Transverse colon (tissue), 4 donors: ENCODE measurements at places on chromosomes 7 and 10.
A peak's percentile ranks its signal among the peaks of the same experiment; 100 is the strongest.

DNA sequence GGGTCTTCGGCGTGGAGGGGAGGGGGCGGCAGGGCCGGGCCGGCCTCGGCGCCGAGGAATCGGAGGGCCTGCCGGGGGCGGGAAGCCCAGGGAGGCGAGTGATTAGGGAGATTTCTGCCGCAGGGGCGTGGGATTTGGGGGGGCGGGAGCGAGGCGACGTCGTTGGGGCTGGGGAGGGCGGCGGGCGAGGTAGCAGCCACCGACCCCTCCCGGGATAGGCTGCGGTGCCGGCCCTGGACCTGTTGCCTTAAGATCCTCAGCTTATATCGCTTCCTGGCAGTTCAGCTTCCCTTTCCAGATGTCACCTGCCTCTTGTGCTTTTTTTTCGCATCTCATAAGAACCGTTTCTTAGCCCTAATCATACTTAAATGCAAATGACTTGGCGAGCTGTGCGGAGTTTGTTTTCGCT is 655 bp downstream of the LMTK2 start:
- peak; percentile 25 for DNase-seq

DNA sequence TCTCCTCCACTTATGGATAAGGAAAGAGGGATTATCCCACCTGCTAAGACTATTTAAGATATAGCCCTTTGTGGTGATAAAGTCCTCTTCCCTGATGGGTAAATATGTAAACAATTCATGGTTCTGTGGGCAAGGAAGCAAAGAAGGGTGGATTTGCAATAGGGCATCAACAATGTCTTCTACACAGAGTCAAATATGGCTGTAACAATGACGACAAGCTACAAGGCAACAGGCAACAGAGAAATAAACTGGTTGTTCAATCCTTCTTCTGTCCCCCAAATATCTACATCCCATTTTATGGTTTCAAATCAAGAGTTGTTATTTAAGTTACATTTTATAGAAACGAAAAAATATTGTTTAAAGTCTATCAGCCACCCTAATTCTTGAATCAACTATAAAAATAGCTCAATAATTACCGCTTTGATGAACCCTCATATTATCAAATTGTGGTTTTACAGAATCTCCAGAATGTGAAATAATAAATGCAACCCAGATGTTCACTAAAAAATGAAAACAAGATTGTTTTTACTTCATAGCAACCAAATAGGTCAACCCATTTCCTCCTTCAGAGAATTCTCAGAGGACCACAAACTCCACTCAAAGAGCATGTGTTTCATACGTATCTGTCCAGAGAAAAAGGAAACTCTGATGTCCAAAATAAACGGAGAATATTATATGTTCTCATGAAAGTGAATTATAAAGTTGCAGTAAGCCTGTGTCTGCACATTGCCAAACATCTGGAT is 13.8 kb downstream of the CYTH3 start:
- no peak for DNase-seq

DNA sequence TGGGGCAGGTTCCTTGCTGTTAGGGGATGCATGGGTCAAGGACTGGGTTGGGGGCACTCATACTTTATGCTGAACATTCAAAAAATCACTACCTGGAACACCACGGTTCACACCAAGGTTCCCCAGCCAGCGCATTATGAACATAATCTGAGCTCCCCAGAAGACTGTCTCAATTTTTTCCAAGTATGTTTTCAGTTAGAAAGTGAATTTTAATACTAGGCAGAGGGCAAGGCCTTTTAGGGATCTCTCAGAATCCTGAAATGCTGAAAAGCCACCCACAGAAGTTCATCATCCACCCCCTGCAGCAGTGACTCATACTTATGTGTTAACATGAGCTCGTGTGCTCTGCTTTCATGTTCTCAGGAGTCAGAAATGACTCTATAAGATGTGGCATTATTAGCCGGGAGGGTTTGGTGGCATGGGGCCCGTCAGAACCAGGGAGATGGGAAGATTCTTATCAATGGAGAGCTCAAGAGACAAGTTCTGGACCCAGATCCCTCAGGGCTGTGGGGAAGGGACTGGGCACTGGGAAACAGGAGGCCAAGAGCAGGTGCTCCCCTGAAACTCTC is 185.2 kb upstream of the ITGB1 start:
- DNase-seq, result no peak

- DNase-seq, result no peak
Observed at GRCh38 chr10:27625452-27626211, 120.0 kb downstream of the MKX start.

GRCh38 chr10:47336387-47337134 is 11.6 kb upstream of the RBP3 start:
- no peak for DNase-seq

DNA sequence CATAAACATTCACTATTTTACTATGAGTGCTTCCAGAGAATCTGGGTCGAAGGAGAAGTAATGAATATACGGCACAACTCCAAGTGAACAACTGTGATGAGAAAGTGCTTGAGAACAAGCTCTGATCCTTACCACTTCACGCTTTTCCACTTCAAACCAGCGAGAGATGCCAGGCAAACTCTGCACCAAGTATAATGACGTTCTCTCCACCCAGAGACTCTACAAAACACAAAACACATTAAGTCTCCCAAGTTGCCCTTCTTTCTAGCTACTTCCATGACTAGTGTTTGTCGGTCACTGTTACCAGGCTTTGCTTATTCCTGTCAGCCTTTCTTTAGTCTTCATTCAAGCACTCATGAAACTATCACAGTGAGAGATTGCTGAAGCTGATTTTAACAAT is 193.1 kb upstream of the IMMP2L start:
- no peak for DNase-seq

DNA sequence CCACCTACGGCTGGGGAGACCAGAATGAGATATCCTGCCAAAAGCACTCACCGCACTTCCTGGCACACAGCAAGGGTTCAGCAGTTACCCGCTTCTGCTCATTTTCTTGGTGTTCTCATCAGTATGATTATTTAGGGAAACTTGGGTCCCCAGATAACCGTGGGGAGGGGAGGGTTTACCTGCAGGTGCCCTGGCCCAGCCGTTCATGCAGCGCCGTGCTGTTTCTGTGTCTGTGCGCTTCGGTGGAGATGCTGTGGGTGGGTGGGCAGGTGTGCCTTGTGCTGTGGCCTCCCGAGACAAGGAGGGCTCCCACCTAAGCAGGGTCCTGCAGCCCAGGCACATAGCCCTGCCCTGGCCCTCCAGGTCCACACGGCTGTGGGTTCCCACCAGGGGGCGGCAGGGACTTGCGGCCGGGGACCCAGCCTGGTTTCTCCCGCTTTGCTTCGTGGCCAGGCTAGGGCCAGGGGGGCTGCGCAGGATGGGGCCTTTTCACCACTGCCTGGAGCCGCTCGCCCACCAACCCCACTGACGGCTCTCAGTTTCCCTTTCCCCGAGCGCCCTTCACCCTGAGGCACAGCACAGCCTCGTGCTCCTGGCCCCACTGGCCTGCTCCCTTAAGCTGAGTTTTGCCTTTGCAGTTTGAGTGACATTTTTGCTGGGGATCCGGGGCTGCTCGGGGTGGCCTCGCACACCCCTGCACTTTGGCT is 78.5 kb downstream of the LHPP start:
- DNase-seq, result peak; percentile 67

DNA sequence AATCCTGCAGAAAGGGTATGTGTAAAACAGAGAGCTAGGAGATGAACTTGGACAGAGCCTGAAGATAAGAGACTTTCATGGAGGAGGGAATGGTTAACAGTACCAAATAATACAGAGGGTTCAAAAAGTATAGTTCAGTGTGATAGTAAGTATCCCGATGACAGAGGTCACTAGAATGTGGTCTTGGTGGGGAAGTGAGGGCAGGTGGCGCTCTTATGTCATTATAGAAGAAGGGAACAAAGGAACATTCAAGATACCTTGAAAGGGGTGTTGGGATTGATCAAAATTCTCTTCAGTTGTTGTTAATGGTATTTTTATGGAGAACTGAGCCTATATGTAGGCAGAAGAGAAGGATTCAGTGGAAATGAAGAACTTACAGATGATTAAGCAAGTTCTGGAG is 312.5 kb downstream of the SUGCT start:
- DNase-seq, result no peak

DNA sequence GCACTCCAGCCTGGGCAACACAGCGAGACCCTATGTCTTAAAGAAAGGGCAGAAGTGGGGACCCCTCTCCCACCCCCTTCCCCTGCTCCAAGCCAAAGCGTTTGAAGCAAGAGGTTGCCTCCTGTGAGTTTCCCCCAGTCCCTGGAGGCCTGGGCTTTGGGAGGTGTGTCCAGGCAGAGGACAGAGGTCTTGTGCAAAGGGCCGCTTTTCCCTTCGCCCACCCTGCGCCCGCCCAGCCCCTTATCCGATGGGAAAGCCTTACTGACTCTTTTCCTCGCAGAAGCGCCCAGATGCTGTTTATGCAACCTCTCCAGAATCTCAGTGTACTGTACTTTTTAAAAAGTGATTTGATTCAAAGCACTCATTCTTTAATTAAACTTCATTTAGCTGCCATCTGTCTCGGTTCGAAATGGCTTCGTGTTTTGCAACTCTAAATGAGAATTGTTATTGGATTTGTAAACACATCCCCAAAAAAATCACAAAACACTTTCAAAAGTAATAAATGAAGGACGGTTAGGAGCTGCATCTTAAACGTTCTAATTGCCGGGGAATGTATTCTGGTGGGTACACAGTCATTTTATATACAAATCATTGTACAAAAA is 50.5 kb upstream of the GTF2I start:
- no peak for DNase-seq

GRCh38 chr7:94212160-94212559 is 182.5 kb upstream of the COL1A2 start:
- DNase-seq, result no peak

DNA sequence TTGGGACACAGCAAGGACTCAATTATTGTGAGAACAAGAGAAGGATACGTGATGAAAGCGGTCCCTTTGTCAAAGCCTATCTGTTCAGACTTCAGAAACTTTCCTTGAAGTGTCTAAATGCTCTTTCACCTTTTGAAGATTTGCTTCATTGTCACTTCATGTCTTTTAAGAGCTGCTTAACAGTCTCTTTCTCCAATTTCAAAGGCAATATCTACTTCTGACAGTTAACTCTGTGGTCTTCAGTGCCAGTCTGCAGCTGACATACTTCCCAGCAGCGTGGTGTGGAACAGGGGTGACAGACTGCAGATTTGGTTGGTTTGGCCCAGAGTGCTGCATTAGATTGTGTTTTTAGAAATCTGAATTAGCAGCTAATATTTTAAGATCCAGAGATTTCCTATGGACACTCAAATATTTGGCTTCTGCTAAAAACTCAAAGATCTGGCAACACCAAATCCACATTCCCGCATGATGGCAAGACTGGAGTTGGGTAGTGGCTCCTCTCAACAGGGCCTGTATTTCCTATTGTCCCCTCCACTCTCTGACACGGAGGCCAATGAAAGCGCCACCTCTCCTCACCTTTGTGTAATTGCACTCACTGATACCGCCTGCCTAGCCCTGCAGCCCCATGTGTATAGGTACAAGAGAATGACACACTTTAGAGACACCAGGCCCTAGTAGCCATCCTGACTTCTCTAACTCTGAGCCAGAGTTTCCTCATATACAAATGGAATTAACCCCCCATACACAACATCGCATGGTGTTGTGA is 11.5 kb downstream of the SCRN1 start:
- DNase-seq, result no peak

DNA sequence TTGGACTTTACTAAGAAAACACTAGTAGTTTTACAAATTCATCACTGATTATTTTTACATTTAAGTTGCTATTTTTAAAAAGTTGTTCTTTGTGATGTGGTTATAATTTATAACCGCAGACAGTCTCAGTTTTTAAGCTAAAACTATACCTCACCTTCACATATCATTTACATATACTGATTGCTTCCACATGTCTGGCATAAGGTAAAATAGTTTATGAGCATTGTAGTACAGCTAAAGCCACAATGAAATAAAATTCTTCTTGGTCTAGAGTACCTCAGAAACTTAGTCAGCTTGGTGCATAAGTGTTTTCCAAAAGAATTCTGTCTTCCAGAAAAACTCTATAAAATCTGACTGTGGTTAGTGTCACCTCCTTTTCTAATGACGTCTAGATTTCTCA is 13.0 kb downstream of the SEMA3A start:
- no peak for DNase-seq

GRCh38 chr7:116384936-116385635 is 114.5 kb upstream of the CAV2 start:
- no peak for DNase-seq

- peak; percentile 53 for DNase-seq
Observed at GRCh38 chr10:132248455-132249225, 59.1 kb downstream of the STK32C start.

DNA sequence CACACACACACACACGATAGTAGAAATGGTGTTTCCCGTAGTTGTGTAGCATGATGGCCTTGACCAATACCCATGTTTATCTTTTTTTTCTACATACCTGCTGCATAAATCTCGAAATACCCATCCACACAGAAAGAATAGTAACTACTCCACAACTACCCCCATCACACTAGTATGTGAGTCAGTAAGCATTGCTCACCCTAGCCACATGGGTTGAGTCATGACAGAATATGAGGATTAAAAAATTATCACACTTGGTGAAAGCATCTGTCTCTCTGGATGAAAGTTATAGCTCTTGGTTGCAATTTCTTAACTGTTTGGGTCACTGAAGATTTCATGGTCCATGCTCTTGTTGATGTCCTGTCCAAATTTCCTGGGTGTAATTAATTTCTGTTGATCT is 103.4 kb upstream of the MDFIC start:
- no peak for DNase-seq
